Left kidney (tissue), 8 donors: ENCODE measurements at places on chromosomes 5 and 9. TPM values are rescaled to one million over a fixed set of nuclear protein-coding genes. Genes with fewer than 3 reads are reported as not detected.

Gene ROR2
- polyA plus RNA-seq: 17.1 TPM

Gene PTPA
- polyA plus RNA-seq: 104 TPM

Gene TMEFF1
- polyA plus RNA-seq: 5.5 TPM

Gene PCDHB15
- polyA plus RNA-seq: 12.5 TPM

Gene PPP6C
- polyA plus RNA-seq: 61.9 TPM

- no peak for DNase-seq
These were observed 203.6 kb downstream of the ASTN2 start for GRCh38 chr9:117211280-117211679.

DNA sequence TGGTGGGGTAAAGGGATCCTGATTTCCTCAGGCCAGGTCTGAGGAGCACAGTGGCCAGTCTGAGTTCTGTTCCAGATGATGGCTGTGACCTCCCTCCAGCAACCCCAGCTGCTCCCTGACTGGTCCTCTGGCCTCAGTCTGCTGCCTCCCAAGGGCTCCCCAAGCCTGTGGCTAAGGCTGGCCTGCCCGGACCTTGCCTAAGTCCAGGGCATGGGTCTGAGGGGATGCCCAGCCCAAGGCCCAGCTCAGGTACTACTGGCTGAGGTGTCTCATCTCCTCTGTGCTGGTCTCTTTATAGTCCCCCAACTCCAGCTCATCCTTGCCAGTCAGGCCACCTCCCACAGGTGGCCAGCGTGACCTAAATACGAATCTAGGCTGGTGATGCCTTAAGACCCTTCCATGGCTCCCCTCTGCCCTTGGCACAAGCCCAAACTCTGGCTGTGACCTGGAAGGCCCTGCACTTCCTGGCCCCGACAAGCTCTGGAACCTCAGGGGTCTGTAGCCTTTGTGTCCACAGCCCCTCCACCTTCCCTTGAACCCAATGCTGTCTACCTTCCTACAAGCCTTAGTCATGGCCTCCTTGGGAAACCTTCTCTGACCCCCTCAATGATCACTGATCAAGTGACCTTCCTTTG is 9.8 kb downstream of the KIF12 start:
- DNase-seq: no peak

DNA sequence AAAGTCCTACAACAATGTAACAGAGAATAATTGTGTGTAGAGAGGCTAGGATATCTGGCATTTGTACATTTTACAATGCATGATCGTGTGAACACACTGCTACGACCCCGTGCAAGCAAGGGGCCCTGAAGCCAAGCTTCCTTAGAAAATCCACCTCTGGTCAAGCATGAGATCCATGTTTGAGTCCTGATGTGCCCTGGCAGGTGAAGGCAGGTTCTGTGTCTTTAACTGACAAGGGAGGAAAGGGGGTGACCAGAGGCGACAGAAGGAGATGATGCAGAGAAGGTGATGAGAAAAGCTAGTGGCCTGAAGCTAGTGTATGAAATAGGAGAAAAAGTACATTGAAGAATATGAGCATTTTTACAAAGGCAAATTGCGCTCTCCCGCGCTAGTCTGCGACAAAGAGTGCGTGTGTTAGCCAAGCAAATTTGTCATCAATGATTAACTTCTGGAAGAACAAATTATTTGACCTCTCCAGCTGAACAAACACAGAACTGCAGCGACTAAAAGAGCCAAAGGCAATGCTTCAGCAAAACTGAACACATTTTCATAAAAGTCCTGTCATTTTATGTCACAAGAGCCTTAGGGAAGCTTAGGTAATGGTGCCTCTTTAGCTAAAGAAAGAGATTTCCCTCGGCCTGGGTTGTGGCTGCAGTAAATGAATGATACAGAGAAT is 101.7 kb upstream of the DAPK1 start:
- DNase-seq: peak; percentile 71

DNA sequence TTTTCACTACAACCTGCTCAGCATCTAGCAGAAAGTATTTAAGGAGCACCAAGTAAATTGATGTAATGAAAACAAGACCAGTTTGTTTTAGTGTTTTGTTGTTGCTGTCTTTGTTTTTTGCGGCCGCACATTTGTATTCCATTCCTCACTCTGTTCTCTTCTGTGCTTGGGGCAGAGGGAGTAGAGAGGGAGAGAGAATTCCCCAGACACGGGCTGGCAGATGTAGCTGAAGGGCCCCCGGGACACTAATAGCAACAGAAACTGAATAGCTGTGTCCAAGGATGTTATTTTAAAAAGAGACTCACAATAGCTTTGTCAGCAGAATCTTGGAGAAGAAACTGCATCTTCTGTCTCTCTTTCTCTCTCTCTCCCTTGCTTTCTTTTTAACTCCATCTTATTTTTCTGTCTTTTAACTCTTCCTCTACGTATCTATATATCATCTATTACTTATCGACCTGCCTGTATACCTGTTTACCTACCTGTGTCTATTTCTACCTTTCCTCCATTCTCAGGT is 145.3 kb downstream of the PAPPA start:
- no peak for DNase-seq

- no peak for DNase-seq
These were observed 10.7 kb downstream of the OR1L8 start for GRCh38 chr9:122572456-122572855.

DNA sequence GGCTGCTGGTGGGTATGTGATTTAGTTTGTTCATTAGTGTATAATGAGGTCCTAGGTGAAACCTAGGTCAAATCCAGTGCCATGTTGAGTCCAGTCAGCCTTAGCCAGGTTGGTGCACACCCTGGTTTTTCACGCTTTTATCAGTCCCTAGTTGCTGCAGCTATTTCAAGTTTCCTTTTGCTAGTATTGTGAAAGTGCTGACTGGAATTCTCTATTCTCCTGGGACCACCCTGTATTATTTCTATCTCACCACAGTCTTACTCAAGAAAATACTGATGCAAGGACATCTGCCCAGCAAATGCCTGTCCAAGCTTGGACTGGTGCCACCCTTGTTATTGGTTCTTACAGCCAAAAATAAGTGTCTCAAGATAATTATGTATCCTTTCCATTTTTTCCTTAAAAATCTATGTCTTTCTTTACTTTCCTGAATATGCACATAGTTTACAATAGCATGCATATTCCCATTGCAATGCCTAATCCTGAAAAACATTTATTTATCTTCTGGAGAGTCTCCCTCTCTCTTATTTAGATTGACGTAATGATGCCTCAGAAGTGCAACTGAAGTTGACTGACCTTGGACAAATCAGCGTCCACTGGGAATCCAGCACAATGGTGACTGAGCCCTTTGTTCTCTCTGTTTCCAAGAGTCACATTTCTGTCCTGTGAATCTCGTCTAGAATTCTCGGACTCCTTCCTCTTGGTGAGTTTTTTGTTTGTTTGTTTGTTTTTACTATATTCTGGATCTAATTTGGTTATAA is 1075.0 kb downstream of the CDH9 start:
- DNase-seq: no peak

- no peak for DNase-seq
These were observed 64.1 kb downstream of the OSTF1 start for GRCh38 chr9:75152416-75152815.
